ENCODE measurements at places on chromosomes 16 and 17.

DNA sequence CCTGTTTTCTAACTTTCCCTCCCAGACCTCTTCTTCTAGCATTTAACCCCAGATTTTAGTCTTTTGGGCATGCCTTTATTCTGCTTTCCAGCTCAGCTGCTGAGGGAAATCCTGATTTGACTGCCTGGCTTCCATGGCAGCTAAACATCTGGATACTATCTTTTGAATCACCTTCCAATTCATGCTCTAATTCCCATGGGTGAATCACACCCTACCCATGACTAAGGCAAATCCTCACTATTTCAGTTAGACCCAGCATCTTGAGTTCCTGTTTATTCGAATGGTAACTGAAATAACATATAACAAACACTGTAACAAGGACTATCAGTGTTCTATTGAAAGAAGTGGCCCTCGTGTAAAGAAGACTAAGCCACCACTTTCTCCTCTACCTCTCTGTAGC is 29.8 kb downstream of the CA10 start:
- no peak for DNase-seq

- no peak for DNase-seq
Observed at GRCh38 chr17:1373707-1374237, 26.2 kb downstream of the YWHAE start.

DNA sequence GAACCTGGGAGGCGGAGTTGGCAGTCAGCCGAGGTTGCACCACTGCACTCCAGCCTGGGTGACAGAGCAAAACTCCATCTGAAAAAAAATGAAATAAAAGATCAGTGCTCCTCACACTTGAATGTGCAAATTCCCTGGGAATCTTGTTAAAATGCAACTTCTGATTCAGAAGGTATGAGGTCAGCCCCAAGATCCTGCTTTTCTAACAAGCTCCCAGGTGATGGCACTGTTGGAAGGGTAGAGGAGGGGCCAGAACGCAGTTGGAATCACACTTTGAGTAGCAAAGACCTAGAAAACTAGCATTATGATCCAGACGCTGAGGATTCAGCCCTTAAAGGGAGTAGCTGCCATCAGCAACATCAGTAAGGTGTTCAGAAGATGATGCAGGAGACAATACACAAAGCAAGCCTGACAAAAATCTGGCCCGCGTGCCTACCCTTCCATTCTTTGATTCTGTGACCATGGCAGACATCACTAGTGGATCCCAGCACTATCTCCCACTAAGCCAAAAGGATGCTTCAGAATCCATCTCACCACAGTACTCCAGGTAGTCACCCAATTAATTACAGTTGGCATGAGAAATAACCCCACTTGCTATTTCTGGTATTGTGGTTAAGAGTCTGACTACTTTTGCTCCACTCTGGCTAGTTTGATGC is 33.1 kb upstream of the MEIOC start:
- no peak for DNase-seq

DNA sequence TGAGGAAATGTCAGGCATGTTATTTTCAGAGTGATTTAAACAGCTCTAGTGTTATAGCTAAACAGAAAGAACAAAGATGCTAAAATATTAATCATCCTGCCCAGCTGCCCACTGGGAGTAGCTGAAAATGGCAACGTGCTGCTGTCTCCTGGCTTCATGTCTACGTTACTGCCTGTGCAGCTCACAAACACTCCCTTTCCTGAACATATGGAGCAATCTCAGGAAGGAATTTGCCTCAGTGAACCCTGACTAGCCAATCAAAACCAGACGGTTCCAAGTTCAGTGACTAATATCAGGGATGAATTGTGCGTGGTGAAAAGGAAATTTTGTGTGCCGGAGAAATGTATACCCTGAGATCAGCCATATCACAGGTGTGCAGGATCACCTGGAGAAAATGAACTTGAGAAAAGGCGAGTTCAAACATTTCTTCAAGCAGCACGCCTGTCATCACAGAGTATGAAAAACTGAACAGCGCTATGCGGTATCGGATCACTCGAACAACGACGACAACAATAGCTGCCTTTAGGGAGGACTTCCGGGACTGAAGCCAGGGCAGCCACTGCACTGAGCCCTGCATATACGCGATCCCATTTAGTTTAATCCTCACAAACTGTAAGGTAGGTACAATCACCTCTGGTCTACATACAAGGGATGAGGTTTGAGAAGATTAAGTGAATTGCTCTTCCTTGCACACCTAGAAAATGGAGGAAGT is 110.3 kb downstream of the STX8 start:
- peak; percentile 77 for DNase-seq

- no peak for DNase-seq
Observed at GRCh38 chr16:78150233-78150632, 50.8 kb downstream of the WWOX start.

GRCh38 chr16:69497876-69498596 is 67.7 kb upstream of the NFAT5 start:
- DNase-seq: no peak

- no peak for DNase-seq
Observed at GRCh38 chr16:87679593-87680271, 77.4 kb downstream of the JPH3 start.

DNA sequence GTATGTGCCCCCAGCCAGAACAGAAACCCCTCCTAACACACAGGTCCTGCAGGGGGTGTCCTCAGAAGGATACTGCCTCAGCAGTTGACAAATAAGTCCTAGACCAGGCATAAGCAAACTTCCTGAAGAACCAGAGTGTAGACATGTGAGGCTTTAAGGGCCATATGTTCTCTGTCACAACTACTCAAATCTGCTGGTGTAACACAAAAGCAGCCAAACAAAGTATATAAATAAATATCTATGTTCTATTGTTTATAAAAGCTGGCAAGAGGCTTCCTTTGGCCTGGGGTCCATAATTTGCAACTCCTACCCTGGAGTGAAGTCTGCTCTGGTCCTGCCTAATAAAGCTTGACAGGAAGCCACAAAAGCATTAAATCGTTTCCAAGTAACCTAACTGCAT is 9.9 kb downstream of the FAM83G start:
- DNase-seq: no peak

DNA sequence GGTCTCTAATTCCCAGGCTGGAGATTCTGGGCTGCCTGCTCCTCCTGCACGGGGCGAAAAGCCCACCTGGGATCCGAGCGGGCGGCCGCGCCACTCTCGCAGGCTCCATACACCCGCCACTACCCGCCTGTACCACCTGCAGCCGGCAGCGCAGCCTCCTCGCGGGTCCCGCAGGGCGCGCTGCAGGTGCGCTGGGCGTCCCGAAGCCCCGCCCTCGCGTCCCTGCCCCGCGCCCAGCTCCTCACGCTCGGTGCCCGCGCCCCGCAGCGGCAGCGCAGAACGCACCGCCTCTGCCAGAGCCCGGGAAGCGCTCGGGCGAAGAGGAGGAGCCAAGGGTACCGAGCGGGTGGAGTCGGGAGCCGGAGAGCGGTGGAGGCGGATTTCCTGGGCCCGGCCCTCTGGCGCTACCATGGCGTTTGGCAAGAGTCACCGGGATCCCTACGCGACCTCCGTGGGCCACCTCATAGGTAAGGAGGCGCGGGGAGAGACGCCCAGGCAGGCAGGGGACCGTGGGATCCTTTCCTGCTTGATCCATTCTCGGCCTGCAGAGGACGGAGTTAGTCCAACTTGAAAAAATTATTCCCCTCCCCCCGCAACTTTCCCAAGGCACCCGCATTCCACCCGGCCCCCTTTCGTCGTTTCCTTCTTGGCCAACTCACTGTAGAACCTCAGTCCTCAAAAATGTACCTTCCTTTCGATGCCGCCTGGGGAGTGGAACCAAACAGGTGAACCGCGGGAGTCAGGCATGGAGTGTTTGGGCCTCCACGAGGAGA is at the start of gene TOM1L1:
Gene TOM1L1 (plus strand): TSS at position 396 of the 773 bp plus-strand sequence. CDS start 14 bp downstream, at position 410.
- DNase-seq: peak; percentile 61

GRCh38 chr16:68400083-68400923 is 48.0 kb downstream of the SMPD3 start:
- no peak for DNase-seq

- DNase-seq: no peak
Observed at GRCh38 chr16:65212791-65213190, 90.9 kb upstream of the CDH11 start.

GRCh38 chr17:16971458-16972338 is at the start of gene TNFRSF13B:
TNFRSF13B (minus strand) TSS chr17:16972118; CDS start chr17:16972075, 43 bp downstream.
- no peak for DNase-seq

- peak; percentile 85 for DNase-seq
Observed at GRCh38 chr17:63395075-63395805, 50.9 kb downstream of the CYB561 start.

GRCh38 chr17:50177476-50177875 is 11.7 kb downstream of the SGCA start:
- no peak for DNase-seq

DNA sequence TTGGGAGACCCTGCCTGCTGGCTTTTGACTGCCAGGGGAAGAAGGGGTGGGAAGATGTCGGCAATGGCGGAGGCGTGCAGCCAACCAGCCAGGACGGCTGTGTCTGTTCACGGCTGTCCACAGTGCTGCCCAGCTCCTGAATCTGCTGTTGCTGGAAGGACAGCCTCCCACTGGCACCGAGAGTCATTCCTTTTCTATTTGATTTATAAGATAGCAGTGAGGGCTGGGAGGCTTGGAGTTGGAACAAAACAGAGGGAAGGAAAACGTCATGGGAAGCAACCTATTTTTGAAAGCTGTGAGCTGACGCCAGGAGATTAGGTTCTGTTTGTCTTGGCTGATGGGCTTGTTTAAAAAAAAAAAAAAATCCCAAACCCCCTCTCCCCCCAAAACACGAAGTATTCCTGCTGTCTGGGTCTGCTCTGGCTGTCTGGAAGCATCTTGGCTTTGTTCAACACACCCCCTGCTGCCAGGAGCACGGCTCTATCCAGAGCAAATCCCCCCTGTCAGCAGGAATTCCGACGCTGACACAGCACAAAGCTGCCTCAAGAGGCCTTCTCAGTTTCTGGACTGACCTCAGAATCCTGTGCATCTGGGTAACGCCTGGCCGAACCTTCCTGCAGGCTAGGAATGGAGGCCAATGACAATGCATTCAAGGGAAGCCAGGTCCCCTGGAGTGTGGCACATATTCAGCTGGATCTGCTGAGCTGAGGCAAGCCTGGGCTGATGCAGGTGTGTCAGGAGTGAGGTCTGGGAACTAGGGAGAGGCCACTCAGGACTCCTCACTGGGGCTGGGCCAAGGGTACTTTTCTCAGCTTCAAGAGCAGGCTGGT is 41.0 kb upstream of the SREBF1 start:
- DNase-seq: peak; percentile 97

DNA sequence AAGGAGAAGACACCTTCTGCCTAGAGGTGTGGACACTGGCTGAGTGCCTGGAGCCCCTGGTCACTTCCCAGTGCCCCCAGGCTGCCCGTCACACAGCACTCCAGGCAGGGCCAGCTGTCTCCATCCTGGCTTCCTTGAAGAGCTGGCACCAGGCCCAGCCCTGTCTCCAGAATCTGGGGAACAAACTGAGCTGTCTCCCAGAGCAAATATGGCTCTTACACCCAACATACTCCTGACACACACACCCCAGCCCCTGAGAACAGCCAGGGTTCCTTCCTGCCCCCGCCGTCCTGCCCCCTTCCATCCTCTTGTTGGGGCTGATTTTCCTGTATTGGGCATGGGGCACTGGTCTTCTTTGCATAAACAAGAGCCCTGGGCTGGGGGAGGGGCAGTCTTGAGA is 9.1 kb downstream of the NHERF1 start:
- DNase-seq: no peak

DNA sequence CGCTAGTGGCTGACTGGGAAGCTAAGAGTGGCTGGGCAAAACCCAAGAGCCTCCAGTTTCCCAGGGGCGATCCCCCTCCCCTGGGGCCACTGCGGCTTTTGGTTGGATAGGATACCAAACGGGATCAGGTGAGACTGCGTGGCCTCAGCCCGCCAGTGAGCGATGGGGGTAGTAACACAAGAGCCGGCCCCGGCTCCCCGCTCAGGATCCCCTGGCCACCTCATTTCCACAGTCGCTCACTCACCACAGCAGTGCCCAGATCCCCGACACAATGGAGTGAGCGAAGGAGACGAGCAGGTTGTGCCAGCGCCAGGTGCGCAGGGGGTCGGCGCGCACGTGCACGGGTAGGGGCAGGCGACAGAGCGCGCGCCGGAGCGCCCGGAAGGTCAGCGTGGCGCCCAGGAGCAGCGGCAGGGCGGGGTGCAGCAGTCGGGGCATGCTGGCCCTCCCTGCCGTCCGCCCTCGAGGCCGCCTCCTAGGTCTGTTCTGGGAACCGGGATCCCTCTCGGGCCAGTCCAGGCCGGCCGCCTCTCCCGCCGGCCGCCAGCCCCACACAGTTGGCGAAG is 290 bp downstream of the TLCD1 start:
- peak; percentile 35 for DNase-seq

- DNase-seq: no peak
Observed at GRCh38 chr16:47920709-47921108, 235.1 kb downstream of the ABCC12 start.

GRCh38 chr17:60149691-60150582 is at the start of gene CA4:
CA4 (plus strand) TSS chr17:60149973; CDS start chr17:60150035, 62 bp downstream.
- DNase-seq: no peak

DNA sequence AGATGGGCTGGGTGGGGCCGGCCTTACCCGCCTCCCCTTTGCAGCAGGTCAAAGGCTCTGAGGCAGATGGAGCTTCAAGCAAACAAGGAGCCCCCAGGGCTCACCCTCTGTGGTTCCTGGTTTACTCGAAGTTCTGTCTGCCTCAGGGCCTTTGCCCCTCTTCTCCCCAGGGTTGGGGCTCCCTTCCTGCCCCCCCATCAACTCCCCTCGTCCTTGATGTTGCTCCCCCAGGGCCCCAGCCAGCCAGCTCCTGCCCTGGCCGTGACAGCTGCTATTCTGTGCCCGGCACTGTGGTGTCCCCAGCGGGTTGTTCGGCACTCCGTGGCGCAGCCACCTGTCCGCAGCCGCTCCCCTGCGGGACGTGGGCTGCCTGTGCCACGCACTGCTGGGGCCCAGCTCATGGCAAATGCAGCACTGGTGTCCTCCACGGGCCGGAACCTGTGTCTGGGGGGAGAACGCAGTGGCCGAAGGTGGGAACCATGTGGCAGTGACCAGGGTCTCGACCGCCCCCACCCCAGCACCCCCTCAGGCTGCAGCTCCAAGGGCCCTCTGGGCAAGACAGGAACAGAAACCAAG is 4.3 kb upstream of the METRN start:
- DNase-seq: no peak

DNA sequence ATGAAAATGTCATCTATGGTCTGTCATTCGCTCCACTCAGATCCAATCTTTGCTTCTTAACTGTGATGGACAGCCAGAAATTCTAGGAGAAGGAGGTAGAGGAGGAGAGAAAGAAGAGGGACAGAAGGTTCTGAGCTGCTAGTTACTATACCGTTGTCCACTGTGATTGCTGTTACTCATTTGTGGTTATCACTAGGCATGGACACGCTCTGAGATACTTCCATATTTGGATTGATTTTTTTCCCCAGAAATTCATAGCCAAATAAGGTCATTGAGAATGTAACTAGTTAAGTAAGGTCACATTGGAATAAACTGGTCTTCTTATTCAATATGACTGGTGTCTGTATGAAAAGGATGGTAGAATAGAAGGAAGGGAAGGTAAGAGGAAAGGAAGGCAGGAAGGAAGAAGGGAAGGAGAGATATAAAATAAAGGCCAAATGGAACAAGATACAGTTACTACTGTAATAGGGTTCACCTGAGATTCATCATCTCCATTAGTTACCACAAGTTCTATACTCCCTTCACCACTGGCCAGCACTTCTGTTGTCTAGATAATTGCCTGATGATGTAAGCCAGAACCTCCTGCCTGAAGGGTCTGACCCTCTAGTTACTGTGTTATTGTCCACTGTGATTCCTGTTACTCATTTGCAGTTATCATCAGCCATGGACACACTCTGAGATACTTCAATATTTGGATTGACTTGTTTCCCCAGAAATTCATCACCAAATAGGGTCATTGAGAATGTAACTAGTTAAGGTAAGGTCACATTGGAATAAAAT is 2.9 kb downstream of the KRTAP9-7 start:
- DNase-seq: peak; percentile 53

GRCh38 chr16:363766-364490 is 6.4 kb downstream of the MRPL28 start:
- no peak for DNase-seq

GRCh38 chr16:14378689-14379467 is 251.2 kb downstream of the PARN start:
- peak; percentile 78 for DNase-seq
